ENCODE measurements at places on chromosomes 5 and 9. TPM values are rescaled to one million over a fixed set of nuclear protein-coding genes. Genes with fewer than 3 reads are reported as not detected.

- no peak for DNase-seq
Observed at GRCh38 chr5:54251981-54252380, 58.4 kb downstream of the ARL15 start.

DNA sequence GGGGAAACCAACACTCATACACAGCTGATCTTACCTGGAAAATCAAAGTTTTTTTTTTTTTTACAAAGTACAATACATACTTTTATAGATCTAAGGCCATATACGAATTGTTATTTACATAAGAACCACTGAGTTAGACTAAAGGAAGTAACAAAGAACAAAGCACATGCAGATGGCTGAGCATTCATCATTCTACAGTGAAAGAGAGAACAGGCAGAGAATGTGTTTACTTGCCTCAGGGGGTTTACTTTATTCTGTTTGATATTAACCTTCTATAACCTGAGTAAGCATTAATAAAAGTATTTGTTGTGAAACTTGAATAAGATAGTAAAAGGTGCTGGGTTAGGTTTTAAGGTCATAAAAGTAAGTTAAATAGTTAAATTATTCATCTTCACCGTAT, 54.7 kb downstream of the SLC38A9 start:
- DNase-seq: no peak

DNA sequence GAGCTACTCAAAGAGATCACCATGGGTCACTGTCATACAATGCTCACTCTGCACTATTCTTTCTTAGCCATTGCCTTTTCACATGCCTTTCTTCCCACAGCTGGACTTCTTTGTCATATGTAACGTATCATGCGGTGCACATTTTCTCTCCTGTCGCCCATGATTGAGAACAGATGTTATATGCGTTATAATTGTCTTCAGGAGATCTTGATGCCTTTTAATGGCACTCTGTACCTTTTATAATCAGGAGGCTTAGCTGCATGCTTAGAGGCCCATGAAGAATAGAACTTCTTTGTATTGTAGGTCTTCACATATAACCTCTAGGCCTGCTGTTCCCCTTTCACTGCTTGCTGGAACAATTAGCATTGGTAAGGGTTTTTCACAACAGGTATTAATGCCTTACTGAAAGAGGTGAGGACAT, 436.1 kb downstream of the CDH10 start:
- DNase-seq: no peak

- DNase-seq: no peak
Observed at GRCh38 chr9:6567140-6567591, 78.4 kb downstream of the GLDC start.

DNA sequence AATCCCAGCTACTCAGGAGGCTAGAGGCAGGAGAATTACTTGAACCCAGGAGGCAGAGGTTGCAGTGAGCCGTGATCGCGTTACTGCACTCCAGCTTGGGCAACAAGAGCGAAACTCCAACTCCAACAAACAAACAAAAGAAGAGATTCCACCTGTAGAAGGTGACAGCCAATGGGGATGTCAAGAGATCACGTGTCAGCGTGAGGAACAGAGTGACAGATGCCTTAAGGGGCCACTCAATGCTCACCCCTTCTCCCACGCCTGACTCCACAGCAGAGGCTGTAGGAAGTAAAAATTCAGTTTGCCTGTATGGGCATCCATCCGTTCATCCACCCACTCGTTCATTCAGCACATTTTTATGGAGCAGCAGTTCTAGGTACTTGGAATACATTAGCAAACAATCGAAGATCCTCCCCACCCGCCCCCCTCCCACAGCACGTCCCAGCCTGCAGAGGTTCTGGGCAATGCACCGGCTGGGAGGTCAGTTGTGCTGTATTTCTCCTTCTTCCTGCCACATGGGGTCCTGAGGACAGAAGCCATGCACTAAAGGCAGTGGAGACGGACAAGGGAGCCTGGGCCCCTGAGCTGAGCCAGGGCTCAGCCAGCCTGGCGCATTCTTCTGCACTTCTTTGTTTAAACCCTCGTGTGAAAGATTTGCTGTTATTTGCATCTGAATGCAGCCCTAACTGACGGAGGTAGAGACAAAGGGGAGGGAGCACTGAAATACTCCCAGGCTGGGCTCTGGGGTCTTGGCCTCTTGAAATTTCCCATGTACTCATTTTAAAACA, 11.3 kb upstream of the RNF130 start:
- DNase-seq: no peak

DNA sequence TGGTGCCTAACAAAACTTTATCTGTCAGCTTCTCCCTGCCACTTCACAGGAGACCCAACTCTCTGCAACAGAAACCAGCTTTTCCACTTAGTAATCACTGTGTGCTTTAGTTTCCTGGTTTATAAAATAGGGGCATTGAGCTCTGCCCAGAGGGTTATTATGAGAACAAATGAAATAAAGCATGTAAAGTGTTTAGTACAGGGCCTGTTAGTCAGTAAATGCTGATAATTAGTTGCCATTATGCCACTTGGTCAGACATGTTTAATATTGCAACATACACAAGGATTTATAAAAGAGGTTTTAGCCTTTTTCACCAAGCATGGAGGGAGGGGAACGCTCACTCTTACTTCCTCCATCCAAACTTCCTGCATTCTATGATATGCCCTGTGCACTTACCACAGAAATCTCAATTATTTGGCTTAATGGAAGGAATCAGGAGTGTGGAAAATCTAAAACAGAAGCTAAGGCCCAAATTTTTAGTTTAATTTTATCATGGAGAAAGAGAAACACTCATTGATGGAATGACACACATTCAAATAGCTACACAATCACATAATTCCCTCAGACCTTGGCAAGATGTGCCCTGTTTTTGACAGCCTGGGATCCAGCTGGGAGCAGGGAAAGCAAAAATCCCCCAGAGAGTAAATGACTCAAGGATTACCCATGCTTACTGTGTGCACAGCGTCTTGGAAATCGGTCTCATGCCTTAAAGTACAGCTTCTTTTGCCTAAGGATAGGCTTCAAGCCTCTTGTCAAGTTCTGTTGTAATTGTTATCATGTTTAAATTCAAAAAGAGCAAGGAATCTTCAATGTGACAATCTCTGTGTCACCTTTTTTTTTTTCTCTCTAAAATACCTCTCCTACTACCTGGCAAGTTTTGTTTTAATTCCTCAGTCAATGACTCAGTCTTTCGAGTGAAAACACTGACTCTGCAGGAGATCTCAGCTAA, 34.0 kb downstream of the ZNF474 start:
- DNase-seq: no peak

GRCh38 chr9:89992326-89993198, 387.8 kb downstream of the GADD45G start:
- no peak for DNase-seq

DNA sequence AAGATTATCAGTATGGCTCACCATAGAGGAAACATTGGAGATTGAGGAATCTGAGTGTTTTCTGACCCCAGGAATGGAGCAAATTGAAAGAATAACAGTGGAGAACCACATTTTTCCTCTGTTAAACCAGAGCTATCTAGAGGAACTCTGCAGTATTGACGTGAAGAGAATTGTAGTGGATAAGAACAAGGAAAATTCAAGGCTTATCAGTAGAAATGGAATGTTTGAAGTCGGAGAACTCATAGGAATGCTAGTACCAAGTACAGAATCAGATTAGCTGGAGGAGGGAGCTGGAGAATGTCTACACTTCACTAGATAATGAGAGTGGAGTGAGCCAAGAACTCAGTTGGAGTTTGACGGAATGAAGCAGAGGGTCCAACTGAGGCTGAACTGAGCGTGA, 50.3 kb downstream of the SNCAIP start:
- no peak for DNase-seq

GRCh38 chr5:126562823-126563222, 32.2 kb downstream of the ALDH7A1 start:
- DNase-seq: no peak

CDH12 gene
- 9.8 TPM for polyA plus RNA-seq

- no peak for DNase-seq
Observed at GRCh38 chr5:91109634-91110033, 273.5 kb downstream of the ARRDC3 start.

GHR gene
- polyA plus RNA-seq: 19.7 TPM

GABRA6 gene
- polyA plus RNA-seq: not detected

BTNL3 gene
- 0.09 TPM for polyA plus RNA-seq

- DNase-seq: no peak
Observed at GRCh38 chr9:93107151-93107824, 11.3 kb downstream of the CARD19 start.

BSPRY gene
- polyA plus RNA-seq: 9.2 TPM

DNA sequence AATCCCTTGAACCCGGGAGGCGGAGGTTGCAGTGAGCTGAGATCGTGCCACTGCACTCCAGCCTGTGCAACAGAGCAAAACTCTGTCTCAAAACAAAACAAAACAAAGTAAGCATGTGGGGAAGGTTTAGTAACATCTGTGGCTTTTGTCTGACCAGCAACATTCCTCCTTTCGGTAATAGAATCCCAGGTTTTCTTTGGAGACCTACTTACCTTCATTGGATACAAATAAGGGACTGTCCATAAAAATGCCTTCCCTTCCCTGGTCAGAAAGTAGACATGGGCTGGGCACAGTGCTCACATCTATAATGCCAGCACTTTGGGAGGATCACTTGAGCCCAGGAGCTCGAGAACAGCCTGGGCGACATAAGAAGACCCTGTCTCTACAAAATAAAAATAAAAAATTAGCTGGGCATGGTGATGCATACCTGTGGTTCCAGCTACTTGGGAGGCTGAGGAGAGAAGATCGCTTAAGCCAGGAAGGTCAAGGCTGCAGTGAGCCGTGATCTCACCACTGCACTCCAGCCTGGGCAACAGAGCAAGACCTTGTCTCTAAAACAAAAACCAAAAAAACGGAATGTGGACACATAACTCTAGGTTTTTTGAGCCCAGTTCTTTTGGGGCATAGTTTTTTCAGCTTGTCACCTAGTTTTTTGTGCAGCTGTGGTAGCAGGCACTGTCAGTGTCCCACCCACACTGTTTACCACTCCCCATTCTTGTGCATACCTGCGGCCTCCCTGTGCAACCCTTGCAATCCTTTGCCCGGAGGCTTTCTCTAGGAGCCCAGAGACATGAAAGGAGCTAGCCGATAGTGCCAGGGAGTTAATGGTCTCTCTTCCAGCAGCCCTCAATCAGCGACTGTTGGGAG, 9.0 kb upstream of the SPINK4 start:
- no peak for DNase-seq

- DNase-seq: no peak
Observed at GRCh38 chr9:87883274-87883673, 597 bp downstream of the SPATA31E1 start.

DNA sequence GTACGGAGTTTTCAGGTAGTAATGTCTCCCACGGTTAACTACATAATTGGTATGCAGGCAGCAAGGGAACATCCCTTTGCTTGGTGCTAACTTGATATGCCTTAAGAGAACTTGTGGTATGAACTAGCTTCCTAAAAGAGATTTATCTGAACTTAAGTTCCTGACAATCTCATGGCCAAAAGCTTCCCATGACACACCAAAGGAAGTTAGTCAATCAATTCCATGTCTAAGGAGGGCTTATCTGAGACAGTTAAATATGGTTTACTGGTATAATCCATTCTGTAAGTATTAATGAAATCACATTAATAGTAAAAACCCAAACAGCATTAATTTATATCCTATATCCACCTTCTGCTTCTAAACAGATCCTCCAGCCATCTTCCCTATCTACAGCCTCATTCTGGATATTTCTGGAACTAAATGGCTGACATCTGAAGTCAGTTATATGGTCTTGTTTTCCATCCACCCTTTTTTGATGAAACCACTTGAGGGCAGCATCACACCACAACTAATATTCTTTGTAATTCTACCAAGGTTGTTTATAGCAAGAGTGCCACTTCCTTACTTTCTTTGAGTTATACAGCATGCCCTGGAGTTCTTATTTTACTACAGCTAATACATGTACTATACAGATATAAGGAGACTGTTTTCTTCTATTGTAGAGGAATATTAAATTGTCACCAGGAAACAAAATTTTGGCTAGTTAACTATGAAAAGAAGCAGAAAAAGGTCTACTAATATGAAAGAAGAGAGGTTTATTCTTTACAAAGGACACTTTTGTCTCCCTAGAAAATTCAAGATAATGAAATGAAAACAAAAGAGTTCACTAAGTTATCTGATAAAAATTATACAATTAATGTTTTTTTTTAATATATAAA, 34.7 kb downstream of the SHOC1 start:
- DNase-seq: peak; percentile 68

LRRC19 gene
- 11.9 TPM for polyA plus RNA-seq

THG1L gene
- polyA plus RNA-seq: 24.9 TPM

DNA sequence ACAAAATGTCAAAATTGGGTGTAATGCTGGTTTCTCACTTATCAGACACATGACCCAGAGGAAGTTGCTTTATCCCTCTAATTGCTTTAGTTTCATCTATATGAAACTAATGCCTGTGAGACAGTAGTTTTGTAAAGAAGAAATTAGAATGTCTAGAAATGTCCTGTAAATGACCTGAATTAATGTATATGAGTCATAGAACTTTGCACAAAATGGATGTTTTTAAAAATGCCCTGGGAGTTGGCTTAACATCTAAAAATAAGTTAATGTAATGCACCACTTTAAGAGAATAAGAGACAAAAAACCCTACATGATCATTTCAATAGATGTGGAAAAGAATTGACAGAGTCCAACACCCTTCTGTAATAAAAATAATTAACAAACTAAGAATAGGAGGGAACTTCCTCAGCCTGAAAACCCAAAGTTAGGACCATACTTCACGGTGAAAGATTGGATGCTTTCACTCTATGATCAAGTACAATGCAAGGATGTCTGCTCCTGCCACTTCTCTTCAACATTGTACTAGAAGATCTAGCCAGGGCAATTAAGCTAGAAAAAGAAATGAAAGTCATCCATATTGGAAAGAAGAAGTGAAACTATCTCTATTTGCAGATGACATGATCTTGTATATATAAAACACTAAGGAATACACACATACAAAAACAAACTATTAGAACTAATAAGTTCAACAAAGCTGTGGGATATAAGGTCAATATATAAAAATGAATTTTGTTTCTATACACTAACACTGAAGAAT, 117.9 kb downstream of the MELK start:
- DNase-seq: no peak

BHMT2 gene
- 63.8 TPM for polyA plus RNA-seq

DNA sequence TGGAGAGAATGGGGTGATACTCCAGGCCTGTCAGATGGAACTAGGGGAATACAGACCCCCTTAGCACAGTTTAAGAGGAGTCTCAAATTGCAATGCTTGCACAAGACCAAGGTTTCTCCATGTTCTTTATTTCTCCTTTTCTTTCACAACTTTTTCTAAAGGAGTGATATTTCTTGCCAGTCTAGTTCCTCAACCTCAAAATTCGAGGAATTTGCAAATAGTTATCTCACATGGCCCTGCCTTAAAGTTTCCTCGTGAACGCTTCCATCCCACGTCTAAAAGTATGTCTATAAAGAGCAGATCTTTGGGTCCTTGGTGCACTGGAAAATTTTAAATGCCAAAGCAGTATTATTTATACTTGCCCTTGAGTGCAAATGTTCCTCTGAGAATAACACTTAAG, 373.8 kb upstream of the KLF4 start:
- no peak for DNase-seq

GRCh38 chr9:109010746-109011145, 2.6 kb downstream of the CTNNAL1 start:
- DNase-seq: no peak

Data from right renal pelvis (tissue), 4 donors.